ENCODE measurements at places on chromosomes 7 and 10. TPM values are rescaled to one million over a fixed set of nuclear protein-coding genes. Genes with fewer than 3 reads are reported as not detected.

The SGCE gene
- total RNA-seq: 51.5 TPM

The GPR26 gene
- total RNA-seq: not detected

The TAS2R3 gene
- not detected for total RNA-seq

The VAX1 gene
- 1.5 TPM for total RNA-seq

The PCLO gene
- 0.88 TPM for total RNA-seq

The FZD8 gene
- 5.0 TPM for total RNA-seq

The ACBD5 gene
- total RNA-seq: 25.9 TPM

The RET gene
- total RNA-seq: 0.83 TPM

The LRIT1 gene
- total RNA-seq: not detected

The NKX2-3 gene
- 0.07 TPM for total RNA-seq

The SPDYE2B gene
- total RNA-seq: not detected

The PLXNA4 gene
- 1.1 TPM for total RNA-seq

The CYP2C19 gene
- not detected for total RNA-seq

The PLPP4 gene
- 0.28 TPM for total RNA-seq

All from A549 treated with GW870086 at 1 μM for 4 hours (cell line).